Left ventricle myocardium superior (tissue), 1 donor: ENCODE measurements at places on chromosomes 13 and 19.

DNA sequence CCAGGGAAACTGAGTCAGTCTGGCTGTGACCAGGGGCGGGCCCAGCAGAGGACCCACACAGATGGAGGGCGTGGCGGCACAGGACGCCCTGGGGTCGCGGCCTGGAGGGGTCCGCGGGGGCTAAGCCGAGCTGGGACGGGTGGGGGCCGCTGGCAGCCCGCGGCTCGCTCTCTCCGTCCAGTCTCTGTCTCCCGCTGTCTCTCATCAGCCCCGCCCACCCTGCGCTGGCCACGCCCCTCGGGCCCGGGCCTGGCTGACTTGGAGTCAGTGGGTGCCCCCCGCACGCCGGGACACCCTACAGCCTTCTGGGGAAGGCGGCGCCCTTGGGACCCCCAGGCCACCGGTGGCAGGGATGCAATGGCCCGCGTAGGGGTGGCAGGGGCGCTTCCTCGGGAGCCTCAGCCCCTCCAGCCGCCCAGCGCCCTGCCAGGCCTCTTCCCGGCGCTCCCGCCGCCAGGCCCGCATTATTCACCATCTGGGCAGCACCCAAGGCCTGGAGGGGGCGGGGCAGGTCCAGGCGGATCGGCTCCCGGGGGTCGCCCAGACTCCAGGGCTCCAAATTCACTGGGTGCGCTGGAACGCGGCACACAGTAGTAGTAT lies at the start of gene TBXA2R:
TBXA2R (minus strand) TSS at position 186 of the 600 bp plus-strand sequence. CDS start 6,241 bp downstream, outside the sequence.
- DNase-seq = peak; percentile 89

DNA sequence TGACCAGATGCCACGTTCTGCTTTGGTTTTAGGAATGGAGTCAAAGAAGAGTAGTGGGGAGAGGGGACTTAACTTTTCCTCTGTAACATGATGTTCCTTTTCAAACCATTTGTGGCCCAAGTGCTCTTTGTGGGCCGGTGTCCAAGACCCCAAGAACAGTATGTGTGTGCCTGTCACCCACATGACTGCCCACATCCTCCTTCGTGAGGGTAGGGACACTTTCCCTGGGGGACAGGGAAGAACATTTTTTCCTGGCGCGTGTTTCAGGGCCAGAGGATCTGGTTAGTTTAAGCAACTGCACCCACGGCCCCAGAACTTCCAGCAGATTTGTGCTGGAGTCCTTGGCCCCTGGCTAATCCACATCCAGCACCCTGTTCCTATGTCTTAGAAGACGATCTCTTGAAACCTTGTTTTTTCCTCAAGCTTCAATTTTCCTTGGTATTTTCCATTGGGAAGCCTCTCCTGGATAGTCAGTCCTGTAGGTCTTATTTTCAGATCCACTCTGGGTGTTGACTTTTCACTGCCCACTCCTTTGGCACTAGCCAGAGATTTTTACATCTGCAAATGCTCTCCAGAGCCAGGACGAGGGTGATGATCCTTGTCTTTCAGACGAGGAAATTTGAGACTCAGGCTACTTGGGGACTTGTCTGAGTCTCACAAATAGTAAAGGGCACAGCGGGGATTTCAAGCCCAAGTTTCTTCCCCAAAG lies 10.8 kb upstream of the CCDC97 start:
- no peak for DNase-seq

DNA sequence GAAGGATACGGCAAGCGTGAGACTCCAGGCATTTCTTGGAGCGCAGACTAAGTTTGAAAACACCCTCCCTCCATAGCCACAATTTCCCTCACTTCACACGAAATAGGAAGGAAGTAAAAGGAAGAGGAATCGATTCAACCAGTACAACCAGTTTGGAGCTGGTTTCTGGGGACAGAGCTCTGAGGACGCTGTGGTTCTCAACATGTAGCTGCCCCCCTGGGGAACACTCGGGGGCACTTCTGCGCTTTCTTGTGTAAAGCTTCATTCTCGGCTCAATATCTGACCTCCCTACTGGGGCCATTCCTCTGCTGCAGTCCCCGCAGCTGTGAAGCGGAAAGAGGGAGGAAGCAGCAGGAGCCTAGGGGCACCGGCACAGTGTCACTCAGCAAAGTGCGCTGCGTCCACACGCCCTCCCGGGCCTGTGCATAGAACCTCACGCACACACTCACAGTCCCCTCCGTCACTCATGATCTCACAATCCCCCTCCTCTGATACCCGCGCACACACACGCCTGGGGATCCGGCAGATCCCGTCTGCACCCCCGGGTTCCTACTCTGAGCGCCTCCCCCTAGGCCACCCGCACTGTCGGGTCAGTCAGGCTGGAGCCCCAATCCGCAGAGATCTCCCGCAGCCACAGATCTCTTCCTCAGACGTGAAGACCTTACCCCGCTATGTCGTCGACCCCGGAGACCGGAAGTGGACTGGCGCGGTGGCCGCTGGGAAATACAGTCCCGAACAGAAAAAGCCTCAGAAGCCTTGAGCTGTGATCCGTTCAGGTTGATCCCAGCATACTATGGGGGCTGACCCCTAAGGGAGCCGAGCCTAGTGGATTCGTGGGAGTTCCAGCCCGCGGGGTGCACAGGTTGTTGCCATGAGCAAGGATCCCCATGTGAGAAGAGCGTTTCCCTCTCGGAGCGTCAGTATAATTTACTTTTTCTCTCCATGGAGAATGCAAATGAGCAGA lies at the start of gene ZNF780A:
ZNF780A (minus strand) TSS at position 703 of the 964 bp plus-strand sequence. CDS start 6,190 bp downstream, outside the sequence.
- peak; percentile 87 for DNase-seq

GRCh38 chr13:100594731-100595130 lies 6.1 kb upstream of the GGACT start:
- no peak for DNase-seq

- DNase-seq = no peak
Measured at GRCh38 chr13:94400874-94401273, 78.6 kb downstream of the DCT start.

GRCh38 chr19:38005224-38005614 lies 98.2 kb downstream of the SIPA1L3 start:
- no peak for DNase-seq

GRCh38 chr13:113125506-113126264 lies 3.1 kb downstream of the F10 start:
- DNase-seq = no peak

DNA sequence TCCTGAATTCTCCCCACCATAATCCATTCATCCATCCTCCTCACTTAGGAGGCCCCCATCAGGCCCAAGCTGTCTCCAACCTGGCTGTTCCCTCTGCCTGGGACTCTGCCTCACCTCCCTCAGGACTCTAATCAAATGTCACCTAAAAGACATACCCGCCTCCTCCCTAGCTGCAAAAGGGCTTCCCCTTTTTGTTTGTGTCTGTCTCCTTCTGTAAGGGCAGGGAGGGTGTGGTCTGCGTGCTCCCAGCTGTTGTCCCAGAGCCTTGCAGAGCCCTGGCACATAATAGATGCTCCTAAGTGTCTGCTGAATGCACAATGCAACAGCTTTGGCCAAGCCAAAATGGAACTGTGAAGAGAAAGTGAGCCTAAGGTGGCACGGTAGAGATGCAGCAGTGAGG lies 4.4 kb downstream of the TRIR start:
- DNase-seq = no peak

- no peak for DNase-seq
Measured at GRCh38 chr19:31175564-31176348, 173.5 kb downstream of the TSHZ3 start.

DNA sequence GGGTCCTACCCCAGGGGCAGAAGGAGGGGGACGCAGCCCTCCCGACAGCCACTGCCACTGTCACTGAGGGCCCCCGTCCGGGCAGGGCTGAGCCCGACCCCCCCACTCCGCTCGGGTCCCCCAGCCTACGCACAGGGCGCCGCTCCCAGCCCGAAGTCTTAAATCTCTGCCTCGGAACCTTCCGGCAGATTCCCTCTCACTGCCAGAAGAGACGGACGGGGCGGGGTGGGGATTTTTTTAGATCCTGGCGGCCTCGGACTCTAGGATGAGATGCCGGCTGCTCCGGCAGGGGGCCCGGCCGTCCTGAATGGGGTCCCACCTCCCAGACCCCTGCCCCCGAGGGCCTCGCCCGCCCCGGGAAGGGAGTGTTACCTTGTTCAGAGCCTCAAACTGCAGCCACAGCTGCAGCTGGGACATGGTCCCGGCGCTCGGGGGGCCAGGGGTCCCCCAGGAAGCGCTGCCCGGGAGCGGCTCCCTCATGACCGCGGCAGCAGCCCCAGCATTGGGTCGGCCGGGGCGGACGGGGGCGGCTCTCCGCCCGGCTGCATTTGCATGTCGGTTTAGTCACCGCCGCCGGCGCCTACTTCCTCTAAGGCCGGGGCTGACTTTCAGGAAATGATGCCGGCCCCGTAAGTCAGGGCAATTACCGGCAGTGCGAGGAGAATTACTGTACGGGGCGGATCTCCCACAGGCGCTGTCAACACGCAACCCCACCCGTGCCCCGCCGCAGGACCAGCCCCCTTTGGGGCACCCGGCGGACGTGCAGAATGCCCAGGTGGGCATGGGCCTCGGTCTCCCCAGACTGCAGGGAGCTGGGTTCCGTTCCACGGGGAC lies 28.1 kb downstream of the GPX4 start:
- DNase-seq = peak; percentile 92

DNA sequence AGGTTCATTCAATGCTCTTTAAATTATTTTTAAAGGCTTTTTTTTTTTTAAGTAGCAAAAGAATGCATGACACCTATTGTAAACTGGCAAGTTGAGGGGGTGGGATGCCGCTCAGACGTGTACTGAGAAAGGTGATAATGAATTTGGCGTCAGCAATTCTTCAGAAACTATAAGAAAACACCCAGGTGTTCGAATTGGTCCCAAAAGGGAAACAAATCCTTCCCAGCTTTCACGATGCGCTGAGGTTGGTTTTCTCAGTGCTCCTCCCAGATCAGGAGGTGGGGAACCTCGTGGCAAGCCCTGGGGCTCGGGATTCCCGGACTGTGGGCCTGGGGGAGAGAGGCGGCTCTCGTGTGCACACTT lies 543 bp upstream of the FAM124A start:
- DNase-seq = no peak

GRCh38 chr13:107847406-107847805 lies 367.9 kb downstream of the LIG4 start:
- no peak for DNase-seq

GRCh38 chr13:59721926-59722910 lies 441.5 kb downstream of the DIAPH3 start:
- no peak for DNase-seq

DNA sequence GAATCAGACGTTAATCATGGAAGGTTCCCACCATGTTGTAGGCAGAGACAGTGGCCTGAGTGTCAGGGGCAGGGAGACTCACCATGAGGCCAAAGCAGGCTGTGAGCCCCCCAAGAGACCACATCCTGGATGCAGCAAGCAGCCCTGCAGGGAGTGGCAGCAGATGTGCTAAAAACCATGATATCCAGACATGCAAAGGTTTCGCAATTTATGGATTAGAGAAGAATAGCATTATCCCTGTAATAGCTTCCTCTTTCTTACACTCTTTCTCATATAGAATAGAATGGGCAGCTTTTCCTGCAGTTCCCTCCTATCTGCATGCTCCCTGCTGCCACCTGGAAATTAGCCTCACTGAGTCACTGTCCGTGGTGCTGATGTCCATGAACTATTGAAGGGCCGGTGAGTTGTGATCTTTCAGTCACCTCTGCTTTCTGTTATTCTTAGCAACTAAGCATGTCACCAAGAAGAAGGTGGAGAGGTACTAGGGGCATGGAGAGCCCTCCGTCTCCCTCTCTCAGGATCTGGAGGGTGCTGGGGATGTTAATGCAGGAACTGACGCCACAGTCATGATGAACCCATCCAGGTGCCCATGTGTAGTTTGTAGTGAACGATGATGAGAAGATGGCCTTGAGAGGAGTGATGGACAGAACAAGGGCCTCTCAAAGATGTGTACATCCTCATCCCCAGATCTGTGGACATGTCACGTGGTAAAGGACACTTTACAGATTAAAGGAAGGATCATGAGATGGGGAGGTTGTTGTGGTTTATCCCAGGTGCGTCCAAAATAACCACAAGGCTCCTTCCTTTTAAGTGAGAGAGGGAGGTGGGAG lies 9.9 kb downstream of the CEACAM4 start:
- DNase-seq = no peak

DNA sequence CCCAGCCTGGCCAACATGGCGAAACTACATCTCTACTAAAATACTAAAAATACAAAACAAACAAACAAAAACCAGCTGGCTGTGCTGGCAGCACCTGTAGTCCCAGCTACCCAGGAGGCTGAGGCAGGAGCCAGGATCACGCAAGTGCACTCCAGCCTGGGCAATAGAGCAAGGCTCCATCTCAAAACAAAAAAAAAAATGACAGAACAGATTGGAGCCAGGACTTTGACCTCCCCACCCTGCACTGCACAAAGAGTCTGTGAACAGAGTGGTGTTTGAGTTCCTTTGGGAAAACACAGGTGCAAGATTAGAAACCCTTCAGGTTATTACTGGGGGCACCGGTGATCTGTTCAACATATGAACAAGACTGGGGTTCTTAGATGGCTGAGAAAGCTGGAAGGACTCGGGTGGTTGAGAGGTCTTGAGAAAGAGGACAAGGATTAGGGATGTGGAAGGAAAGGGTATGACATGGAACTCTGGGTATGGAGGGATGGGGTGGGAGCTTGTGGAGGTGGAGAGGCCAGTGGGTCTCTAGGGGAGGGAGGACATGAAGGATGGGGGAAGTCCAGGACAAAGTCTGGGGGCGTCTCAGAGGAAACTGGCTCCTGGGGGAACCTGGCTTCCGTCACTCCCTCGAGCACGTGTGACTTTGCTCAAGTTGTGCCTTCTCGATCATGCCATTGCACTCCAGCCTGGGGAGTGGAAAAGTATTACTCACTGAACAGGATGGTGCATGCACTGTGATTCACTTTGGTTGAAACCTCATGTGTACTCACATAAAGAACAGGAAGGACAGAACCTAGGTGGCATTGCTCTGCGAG lies 25.9 kb downstream of the RCN3 start:
- DNase-seq = no peak

DNA sequence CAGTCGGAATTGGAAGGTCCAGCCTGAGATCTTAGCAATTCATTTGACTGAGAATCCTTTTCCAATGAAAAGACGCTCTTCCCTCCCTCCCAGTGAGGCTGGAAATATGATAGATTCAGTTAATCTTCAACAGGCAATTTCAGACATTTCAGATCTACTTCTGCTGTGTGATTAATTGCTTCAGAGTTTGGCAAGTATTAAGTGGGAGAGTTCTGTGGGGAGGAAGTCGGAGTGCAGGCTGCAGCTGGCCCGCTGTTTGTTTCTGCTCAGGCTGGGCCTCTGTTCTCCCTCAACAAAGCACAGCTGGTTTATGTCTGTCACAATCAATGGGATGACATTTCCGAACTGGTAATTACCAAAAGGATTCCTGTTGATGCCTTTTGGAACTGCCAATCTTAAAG lies 178.2 kb downstream of the NDFIP2 start:
- DNase-seq = peak; percentile 69
